Hindlimb muscle (tissue), 1 donor: ENCODE measurements at places on chromosomes 2 and 18. TPM values are rescaled to one million over a fixed set of nuclear protein-coding genes. Genes with fewer than 3 reads are reported as not detected.

DNA sequence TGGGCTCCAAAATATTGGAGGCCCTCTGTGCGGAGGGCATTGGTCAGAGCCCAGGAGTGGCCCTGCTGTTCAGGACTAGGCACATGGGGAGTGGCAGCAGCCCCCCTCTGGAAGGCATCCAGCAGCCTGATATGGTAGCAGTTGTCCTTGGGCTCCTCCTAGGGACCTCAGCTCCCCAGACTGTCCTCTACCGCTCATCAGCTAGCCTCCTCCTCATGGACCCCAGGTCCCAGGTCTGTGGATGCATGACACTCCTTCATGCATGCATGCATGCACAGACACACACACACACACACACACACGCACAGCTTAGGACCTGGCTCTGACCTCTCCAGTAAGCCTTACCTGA lies 15.4 kb upstream of the ATP6V1B1 start:
- no peak for DNase-seq

DNA sequence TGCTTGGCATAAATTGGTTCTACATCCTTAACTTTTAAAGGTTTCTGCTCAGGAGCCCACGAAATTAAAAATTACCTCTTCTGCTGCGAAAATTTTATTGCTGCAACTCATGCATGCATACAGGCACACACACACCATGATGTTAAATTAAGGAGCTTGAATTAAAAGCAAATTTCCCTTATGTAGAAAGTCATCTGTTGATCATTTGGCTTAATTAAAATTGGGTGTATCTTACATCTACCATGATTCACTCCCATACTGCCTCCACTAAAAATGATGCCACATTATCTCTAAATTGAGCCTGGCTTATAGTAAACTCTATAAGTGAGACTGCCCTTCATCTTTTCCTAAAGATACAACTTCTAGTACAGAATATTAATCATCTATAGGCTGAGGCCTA lies 145.4 kb downstream of the NCK2 start:
- no peak for DNase-seq

DNA sequence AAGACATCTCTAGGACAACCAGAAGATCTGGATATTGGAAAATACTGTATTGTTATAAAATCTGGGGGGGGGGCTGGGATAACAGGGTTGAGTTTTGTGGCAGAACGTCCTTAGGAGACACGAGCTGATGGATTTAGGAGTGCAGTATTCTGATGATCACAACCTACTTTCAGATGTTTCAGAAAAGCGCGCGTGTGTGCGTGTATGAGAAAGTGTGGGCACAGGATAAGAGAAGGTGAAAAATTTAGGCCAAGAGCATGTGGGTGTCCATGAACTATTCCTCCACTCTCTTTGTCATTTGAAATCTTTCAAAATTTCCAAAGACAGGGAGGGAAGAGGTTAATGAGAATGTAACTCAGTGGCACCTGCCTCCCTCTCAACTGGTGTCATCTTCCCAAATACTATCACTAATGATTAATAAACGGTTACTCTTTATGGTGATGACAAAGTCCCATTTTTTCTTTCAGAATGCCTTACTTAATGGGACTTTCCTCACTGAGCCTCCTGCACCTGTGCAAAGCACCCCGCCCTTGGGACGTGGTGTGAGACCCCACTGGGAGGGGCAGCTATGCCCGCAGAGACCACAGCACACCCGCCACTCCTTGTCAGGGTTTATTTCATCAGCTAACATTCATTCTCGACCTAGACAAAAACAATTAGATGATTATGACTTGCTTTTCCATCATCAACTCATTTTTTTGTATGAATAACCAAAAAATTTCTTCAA lies 53.6 kb downstream of the HS6ST1 start:
- DNase-seq: no peak

GRCh38 chr2:43132683-43133301 lies 93.6 kb downstream of the ZFP36L2 start:
- no peak for DNase-seq

DNA sequence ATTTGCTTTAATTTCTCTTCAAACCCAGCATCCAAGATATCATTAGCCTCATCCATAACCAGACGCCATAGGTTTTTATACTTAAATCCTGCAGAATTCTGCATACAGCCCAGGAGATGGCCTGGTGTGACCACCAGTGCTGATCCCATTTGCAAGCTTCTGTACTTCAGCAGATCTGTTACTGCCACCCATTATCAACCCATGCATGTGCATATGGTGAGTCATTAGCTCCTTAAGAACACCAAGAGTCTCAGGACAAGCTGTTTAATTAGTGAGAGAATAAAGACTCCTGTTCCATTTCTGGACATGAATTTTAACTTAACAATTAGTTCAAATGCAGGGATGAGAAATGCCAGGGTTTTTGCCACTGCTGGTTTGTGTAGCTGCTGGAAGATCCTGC lies 110.7 kb upstream of the TANK start:
- DNase-seq: no peak

LRRTM1 gene
- 0.48 TPM for polyA plus RNA-seq

SP5 gene
- polyA plus RNA-seq: 5.5 TPM

WIPF1 gene
- polyA plus RNA-seq: 39.0 TPM

DNA sequence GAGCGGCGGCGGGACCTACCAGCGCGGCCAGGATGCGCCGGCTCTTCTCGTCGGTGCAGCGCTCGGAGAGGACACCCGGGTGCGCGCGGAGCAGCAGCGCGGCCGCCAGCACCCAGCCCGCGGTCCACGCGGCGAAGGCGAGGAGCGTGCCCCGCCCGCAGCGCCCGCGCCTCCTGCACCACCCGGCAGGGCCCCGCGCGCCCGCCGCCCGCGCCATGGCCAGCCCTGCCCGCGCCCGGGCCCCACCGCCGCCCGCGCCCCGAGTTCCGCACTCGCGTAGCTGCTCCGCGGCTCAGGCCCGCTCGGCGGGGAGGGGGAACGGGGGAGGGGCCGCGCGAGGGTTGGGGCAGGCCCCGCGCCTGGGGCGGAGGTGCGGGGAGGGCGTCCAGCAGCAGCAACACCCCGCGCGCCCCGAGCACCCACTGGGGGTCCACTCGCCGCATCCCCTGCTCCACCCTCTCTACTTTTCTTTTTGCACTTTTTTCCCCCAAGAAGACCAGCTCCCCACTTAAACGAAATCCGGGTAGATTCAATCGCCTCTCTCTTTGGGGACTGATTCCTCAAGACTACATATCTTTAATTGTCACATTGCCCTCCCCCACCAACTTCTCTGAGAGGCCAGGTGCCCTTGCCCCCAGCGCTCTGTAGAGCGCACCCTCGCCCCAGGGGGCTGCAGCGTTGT lies at the start of gene DIPK1C:
Gene DIPK1C (minus strand): TSS at position 266 of the 682 bp plus-strand sequence. CDS start 49 bp downstream, at position 217.
- DNase-seq: no peak

- no peak for DNase-seq
Measured at GRCh38 chr2:205903549-205904129, 182.3 kb downstream of the INO80D start.

GRCh38 chr18:596288-596881 lies 403 bp upstream of the CLUL1 start:
- DNase-seq: no peak

GRCh38 chr18:44793685-44794084 lies 113.0 kb downstream of the SETBP1 start:
- DNase-seq: no peak

GRCh38 chr2:197598450-197598849 lies 76.9 kb downstream of the RFTN2 start:
- DNase-seq: no peak

TUBA4B gene
- 0.31 TPM for polyA plus RNA-seq

SERPINB5 gene
- 0.56 TPM for polyA plus RNA-seq
